ENCODE measurements at places on chromosomes 13 and 19.

- no peak overlapping the region for H3K27ac ChIP-seq
- no peaks in the 10 kb centered on the region for H3K4me1 ChIP-seq
- no peak overlapping the region for H3K4me3 ChIP-seq
- no peaks in the 10 kb centered on the region for H3K27me3 ChIP-seq
These were observed 612.0 kb downstream of the DCT start for GRCh38 chr13:93867481-93867880.

GRCh38 chr19:11781295-11782057 lies 14.7 kb downstream of the ZNF441 start:
- no peak overlapping the region for H3K4me3 ChIP-seq
- no peaks in the 10 kb centered on the region for H3K27me3 ChIP-seq
- no peak for DNase-seq

- H3K27ac ChIP-seq = no peak overlapping the region
- peaks cover 40% of the 10 kb centered on the region for H3K36me3 ChIP-seq
- no peak overlapping the region for H3K4me3 ChIP-seq
- H3K4me1 ChIP-seq = no peaks in the 10 kb centered on the region
These were observed 38.2 kb downstream of the TMTC4 start for GRCh38 chr13:100636441-100636840.

DNA sequence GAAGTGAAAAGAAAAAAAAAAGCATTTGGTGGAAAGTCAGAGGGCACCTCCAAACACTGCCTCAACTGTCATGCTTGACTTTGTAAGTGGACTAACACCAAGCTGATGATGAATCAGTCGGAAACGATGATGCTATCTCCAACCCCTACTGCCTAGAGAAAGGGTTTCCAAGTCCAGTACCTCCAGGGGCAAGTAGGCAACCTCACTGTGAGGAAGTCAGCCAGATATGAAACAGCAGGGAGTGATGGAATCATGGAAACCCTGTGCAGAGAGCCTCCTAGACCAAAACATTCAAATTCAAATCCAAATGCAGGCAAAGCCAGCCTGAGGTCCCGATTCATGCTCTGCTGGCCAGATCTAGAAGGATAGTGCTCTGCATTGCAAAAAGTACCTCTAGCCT lies 100.9 kb upstream of the SERP2 start:
- peaks cover 12% of the 10 kb centered on the region for H3K36me3 ChIP-seq
- H3K4me1 ChIP-seq = peaks cover 30% of the 10 kb centered on the region
- H3K27me3 ChIP-seq = peaks cover 30% of the 10 kb centered on the region
- DNase-seq = no peak
- no peak overlapping the region for H3K27ac ChIP-seq

- peak overlapping the region; percentile 56 for H3K27ac ChIP-seq
- peaks cover 68% of the 10 kb centered on the region for H3K4me1 ChIP-seq
- no peak overlapping the region for H3K4me3 ChIP-seq
- peaks cover 35% of the 10 kb centered on the region for H3K36me3 ChIP-seq
- H3K27me3 ChIP-seq = no peaks in the 10 kb centered on the region
- no peak for DNase-seq
These were observed 17.7 kb downstream of the STK24 start for GRCh38 chr13:98559169-98559568.

DNA sequence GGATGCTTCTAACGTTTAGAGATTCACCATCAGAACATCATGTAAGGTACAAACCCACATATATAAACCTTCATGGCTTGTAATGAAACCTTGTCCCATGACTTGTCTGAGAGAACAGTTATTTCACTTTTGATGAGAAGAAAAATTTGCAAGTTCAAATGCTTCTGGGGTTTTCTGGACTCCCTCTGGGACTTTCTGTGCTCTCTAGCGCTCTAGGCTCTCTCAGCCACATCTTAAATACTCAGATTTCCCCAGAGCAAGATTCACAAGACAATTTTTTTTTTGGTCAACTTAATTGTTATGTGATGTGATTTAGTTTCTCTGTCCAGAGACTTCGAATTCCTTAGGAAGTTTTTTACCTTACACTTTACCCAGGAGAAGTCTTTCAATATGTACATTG lies 282.8 kb upstream of the EDNRB start:
- DNase-seq = no peak
- no peaks in the 10 kb centered on the region for H3K36me3 ChIP-seq
- no peak overlapping the region for H3K4me3 ChIP-seq
- H3K4me1 ChIP-seq = no peaks in the 10 kb centered on the region
- no peak overlapping the region for H3K27ac ChIP-seq

DNA sequence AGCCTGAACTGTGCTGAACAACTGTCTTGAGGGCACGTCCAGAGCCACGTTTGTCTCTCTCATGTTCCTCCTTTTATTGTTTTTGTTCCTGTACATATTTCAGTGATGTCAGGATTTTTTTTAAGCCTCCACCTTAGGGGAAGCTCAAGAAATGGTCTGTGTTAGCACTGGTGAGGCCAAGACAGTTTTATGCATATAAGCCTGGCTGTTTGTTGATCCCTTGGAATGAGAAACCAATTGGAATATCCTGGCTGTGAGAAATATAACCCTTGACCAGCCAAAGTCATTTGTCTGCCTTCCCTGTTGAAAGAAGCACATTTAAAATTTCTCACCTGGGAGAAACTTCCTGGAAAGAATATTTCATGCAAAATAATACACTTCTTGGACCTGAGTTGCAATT lies 115.8 kb downstream of the DNAJC15 start:
- peaks cover 19% of the 10 kb centered on the region for H3K27me3 ChIP-seq
- H3K4me3 ChIP-seq = no peak overlapping the region
- H3K4me1 ChIP-seq = no peaks in the 10 kb centered on the region
- no peak overlapping the region for H3K27ac ChIP-seq

GRCh38 chr19:48796298-48797083 lies 14.3 kb downstream of the BCAT2 start:
- H3K4me3 ChIP-seq = no peak overlapping the region
- H3K27me3 ChIP-seq = no peaks in the 10 kb centered on the region
- no peak overlapping the region for H3K27ac ChIP-seq
- no peak for DNase-seq

- DNase-seq = no peak
- peaks cover 19% of the 10 kb centered on the region for H3K36me3 ChIP-seq
- peak overlapping the region; percentile 97 for H3K27ac ChIP-seq
These were observed 460.0 kb downstream of the FOXO1 start for GRCh38 chr13:40206241-40207000.

- H3K4me3 ChIP-seq = no peak overlapping the region
- H3K4me1 ChIP-seq = peaks cover 63% of the 10 kb centered on the region
- peak overlapping the region; percentile 100 for H3K27ac ChIP-seq
- DNase-seq = no peak
- no peaks in the 10 kb centered on the region for H3K27me3 ChIP-seq
These were observed 16.0 kb downstream of the ZC3H4 start for GRCh38 chr19:47097396-47098201.

DNA sequence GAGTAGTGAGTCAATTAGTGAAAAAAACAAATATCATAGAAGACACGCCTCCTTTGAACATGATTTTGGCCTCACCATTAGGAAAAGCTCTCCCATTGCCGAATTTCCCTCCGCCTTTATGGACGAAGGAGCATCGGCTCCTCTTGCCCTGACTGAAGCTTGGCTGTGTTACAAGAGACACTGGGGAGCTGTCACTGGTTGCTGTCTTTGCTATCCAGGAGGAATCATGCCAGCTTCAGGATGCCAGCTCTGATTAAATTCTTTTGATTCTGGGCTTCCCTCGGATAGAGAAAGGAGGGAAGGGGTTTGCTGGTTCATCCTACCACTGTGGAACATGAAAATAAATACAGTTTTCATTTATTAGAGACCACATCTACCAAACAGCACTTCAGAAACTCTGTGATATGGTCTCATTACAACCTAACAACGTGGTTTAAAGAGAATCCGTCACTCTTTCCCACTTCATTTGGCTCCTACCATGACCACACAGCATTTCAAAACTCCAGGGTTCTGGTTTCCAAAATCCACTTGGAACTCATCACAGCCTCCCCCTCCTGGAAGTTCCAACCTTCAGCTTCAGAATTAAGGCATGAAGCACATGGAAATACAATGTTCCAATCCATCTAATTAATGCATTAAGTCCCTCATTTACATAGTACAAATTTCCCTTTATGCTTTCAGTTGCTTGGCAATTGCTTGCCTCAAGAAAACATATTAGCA lies 446.0 kb downstream of the EFNB2 start:
- no peak overlapping the region for H3K27ac ChIP-seq
- H3K27me3 ChIP-seq = no peaks in the 10 kb centered on the region
- H3K36me3 ChIP-seq = no peaks in the 10 kb centered on the region
- no peak overlapping the region for H3K4me3 ChIP-seq

GRCh38 chr13:89212186-89212585 lies 1541.0 kb downstream of the SLITRK5 start:
- H3K27me3 ChIP-seq = no peaks in the 10 kb centered on the region
- no peak for DNase-seq
- no peak overlapping the region for H3K27ac ChIP-seq
- no peaks in the 10 kb centered on the region for H3K36me3 ChIP-seq

DNA sequence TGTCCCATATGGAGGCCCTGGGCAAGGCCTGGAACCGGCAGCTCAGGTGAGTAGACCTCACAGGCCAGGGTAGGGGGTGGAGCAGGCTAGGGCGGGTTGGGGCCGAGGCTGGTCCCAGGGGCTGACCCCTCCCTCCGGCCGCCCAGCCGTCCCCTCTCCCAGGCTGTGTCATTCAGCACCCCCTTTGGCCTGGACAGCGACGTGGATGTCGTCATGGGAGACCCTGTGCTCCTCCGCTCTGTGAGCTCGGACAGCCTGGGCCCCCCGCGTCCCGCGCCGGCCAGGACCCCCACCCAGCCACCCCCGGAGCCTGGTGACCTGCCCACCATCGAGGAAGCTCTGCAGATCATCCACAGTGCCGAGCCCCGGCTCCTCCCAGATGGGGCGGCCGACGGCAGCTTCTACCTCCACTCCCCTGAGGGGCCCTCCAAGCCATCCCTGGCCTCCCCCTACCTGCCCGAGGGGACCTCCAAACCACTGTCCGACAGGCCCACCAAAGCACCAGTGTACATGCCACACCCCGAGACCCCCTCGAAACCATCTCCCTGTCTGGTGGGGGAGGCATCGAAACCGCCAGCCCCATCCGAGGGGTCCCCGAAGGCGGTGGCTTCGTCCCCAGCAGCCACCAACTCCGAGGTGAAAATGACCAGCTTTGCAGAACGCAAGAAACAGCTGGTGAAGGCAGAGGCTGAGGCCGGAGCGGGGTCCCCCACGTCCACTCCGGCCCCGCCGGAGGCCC lies 16.0 kb downstream of the CAMSAP3 start:
- no peaks in the 10 kb centered on the region for H3K4me1 ChIP-seq
- no peak for DNase-seq
- H3K36me3 ChIP-seq = no peaks in the 10 kb centered on the region
- no peak overlapping the region for H3K4me3 ChIP-seq
- no peaks in the 10 kb centered on the region for H3K27me3 ChIP-seq

GRCh38 chr19:52142001-52142595 lies 2.4 kb upstream of the ZNF616 start:
- DNase-seq = no peak
- H3K4me1 ChIP-seq = peaks cover 16% of the 10 kb centered on the region
- no peak overlapping the region for H3K4me3 ChIP-seq
- H3K36me3 ChIP-seq = peaks cover 29% of the 10 kb centered on the region

DNA sequence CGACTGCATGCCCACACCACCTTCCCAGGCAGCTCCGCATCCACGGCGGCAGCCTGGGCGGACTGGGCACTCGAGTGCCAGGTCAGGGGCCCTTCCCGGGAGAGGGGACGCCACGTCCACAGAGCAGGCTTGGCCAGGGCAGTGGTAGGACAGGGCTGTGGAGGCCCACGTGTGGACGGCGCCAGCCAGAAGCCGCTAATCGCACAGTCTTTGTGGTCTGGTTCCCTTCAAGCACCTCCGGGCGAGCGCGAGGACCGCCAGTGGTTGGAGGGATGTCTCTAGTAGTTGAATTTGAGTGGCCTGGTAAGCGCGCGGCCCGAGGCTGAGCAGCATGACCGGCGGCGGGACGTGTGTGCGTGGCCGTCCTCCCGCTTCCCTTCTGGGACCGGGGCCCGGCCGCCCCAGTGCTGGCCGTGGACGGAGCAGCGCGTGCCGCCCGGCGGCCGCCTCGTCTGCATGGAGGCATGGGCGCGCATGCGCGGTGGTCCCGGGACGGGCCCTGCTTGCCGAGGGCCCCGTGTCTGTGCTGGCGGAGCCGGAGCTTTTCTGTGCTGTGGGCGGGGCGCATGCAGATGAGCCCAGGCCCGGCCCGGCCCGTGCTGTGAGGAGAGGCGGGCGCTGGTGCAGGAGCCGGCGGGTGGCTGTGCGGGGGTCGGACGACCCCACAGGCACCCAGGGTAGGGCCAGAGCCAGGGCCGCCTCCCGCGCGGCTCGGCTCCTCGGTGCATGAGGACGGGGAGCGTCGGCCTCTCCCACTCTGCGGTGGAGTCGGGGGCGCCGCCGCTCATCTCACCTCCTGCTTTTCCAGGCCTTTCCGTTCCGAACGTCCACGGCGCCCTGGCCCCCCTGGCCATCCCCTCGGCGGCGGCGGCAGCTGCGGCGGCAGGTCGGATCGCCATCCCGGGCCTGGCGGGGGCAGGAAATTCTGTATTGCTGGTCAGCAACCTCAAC lies 8.6 kb downstream of the PTBP1 start:
- H3K4me3 ChIP-seq = no peak overlapping the region
- no peak overlapping the region for H3K27ac ChIP-seq
- H3K36me3 ChIP-seq = peaks cover 73% of the 10 kb centered on the region
- H3K27me3 ChIP-seq = no peaks in the 10 kb centered on the region

GRCh38 chr19:19461671-19462622 lies 53.4 kb downstream of the TSSK6 start:
- H3K27ac ChIP-seq = peak overlapping the region; percentile 94
- peak overlapping the region; percentile 77 for H3K4me3 ChIP-seq
- H3K4me1 ChIP-seq = peaks cover 60% of the 10 kb centered on the region

- no peak for DNase-seq
- no peaks in the 10 kb centered on the region for H3K4me1 ChIP-seq
- no peaks in the 10 kb centered on the region for H3K27me3 ChIP-seq
- H3K4me3 ChIP-seq = no peak overlapping the region
These were observed 202.1 kb upstream of the GPR12 start for GRCh38 chr13:26962671-26963070.

GRCh38 chr13:32047793-32048192 lies 16.2 kb downstream of the FRY start:
- peaks cover 50% of the 10 kb centered on the region for H3K4me1 ChIP-seq
- peak overlapping the region; percentile 4 for H3K27ac ChIP-seq
- H3K4me3 ChIP-seq = no peak overlapping the region
- no peak for DNase-seq
- H3K36me3 ChIP-seq = peaks cover 31% of the 10 kb centered on the region

DNA sequence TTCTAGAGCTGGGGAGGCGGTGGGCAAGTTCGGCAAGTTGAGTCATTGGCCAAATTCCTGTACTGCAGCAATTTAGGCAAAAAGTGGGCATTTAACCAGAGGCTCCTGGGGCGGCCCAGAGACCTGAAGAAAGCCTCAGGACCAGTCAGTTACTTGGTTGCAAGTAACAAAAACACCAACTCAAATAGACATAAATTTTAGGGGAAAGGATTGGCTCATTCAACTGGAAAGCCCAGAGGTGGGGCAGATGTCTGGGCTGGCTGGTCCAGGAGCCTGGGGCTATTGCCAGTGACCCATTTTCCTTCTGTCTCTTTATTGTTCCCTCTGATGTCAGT lies 97.1 kb downstream of the SIPA1L3 start:
- no peak overlapping the region for H3K27ac ChIP-seq
- H3K27me3 ChIP-seq = no peaks in the 10 kb centered on the region
- no peaks in the 10 kb centered on the region for H3K4me1 ChIP-seq
- H3K4me3 ChIP-seq = no peak overlapping the region
- DNase-seq = no peak
- H3K36me3 ChIP-seq = no peaks in the 10 kb centered on the region

GRCh38 chr13:89217813-89218212 lies 1546.6 kb downstream of the SLITRK5 start:
- H3K27ac ChIP-seq = no peak overlapping the region
- H3K27me3 ChIP-seq = no peaks in the 10 kb centered on the region
